ENCODE measurements at places on chromosomes 6 and 20.

GRCh38 chr6:45416700-45417099, 39.0 kb upstream of the SUPT3H start:
- DNase-seq: no peak

DNA sequence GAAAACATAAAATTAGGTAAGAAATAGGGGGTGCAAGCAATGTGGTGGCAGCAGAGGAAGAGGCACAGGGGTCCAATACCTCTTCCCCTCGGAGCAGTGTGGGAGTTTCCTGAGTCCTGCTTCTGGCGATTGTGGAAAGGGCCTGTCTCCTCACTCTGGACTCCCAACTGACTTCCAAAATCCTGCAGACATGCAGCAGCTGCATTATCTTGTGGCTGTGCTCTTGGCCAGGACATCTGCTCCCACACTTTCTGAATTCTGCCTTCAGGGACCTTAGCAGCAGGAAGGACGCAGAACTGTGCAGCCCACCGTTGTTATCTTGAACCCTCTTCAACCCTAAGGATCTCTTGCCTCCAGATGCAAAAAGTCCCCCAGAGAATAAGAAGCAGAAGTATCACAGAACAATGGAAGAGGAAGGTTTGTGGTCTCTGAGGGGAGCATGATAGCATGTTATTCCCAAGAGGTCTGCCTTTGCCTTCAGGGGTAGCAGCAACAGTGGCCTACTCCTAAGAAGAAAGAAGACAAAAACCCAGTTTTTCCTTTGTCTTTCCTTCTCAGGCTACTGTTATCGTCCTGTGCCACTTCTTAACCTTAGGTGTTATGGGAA, 102.5 kb upstream of the EMILIN3 start:
- DNase-seq: no peak

DNA sequence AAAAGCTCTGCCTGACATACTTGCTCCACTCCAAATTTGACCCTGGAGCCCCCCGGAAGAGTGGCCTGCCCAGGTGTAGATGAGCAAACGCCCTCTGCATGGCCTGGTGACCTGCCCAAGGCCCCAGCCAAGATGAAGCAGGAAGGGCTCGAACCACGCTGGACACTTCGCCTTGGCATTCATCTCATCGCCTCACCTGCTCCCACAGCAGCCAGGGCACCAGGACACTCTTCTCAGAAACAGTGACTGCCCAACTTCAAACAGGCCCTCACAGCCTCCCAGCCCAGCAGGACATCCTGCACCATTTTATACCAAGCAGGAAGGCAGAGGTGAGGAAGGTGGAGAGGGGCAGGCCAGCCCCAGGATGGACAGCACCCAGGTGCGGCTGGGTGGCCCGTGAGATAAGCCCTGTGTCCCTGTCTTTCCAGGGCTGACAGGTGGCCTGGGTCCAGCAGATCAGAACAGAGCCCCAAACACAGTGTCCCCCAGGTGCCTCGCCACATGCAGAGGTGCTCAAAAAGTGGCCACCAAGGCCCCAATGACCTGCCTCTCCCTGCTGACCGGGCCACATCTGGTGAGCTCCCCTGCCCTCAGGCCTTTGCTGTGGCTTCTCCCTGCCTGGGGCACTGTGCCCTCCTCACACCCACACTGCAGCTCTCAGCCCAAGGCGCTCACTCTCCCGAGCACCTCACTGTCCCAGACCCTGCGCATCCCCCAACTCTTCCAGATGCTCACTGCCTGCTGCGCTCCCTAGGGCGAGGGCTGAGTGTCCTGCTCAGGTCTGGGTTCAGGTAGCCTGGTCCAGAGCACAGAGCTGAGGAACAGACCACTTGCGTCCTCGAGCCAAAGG, 7.2 kb downstream of the ACSS1 start:
- DNase-seq: no peak

- DNase-seq: no peak
Observed at GRCh38 chr20:44483112-44483511, 7.4 kb downstream of the TTPAL start.

DNA sequence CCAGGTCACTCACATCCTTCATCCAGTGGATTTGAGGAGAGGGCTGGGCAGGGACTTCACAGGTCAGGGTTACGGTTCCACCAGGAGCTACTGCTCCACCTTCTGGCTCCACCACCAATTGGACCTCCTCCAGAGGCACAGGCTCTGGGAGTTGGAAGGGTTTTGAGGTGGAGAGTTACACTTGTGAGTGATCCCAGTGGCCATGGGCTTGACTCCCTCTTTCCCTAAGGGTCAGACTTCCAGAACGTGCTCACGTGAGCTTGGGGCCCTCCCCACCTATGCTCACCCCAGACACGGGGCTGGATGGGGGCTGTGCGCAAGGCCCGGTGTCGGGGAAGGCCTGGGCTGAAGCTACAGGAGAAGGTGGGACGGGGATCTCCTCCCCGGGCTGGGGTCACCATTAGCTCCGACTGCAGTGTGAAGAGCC, 1.5 kb downstream of the AGER start:
- DNase-seq: no peak

DNA sequence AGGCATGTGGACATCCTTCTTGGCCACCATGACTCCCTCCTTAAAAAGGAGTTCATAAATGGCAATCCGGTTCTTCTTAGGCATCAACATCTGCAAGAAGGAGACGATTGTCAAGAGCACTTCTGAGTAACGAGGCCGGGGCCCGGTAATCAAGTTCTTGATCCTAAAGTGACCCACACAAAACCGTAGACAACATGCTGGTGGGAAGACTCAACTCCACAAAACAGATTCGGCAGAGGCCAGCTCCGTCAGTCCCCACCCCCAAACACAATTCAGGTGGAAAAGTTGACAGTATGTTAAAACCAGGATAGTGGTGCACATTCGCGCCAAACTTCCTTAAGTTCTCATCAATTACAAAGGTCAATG, 754 bp downstream of the RPS10 start:
- DNase-seq: no peak

DNA sequence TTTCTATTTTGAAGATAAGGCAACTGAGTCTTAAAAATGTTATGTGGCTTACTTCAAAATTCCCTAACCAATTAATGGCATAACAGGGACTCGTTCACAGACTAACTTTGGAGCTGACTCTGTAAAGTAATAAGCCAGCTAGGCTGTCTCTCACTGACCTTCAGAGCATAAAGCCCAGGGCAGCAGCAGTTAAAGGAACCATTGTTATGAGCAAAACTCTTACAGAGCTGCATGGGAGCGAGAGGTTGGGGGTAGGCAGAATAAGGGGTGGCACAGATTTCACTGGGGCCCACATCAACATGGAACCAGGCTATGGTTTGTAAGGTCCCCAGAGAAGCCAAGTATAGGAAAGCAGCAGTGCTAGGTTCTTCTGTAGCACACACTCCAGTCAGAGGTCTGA, 637.8 kb downstream of the RFPL4B start:
- DNase-seq: no peak

DNA sequence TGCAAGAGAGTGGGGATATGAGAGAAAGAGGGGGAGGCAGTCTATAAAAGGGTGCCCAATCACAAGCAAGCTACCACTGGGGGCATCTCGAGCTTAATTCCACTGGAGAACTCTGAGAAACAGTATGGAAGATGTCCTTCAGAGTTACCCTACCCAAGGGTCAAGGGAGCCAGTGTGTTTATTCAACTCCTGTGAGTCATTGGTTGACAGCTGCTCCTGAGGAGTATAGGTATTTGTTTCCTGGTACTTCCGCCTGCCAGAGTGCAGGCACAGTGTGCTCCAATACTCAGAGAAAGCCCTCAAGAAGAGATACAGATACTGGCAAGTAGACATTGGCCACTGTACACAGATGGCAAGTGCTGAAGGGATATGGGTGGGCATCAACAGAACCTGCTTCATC, 49.5 kb downstream of the ARHGAP40 start:
- no peak for DNase-seq

DNA sequence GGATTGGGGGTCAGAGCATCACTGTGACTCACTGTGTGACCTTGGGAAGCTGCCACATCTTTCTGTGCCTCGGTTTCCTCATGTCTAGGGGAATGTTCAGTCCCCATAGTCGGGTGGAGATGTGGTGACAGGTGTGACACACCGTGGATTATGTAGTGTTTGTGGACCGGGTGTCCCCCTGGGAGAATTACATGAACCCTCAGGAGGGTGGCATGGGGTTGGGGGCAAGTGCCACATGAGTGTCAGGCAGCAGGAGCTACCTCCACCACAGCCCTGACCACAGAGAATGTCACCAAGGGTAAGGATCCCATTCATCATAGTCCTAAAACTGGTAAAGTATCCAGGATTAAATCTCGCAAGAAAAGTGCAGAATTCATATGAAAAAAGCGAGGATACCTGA, 23.2 kb downstream of the SUN5 start:
- DNase-seq: no peak

GRCh38 chr20:19712721-19713260, 45.3 kb upstream of the RIN2 start:
- no peak for DNase-seq

- no peak for DNase-seq
Observed at GRCh38 chr6:6616656-6617055, 28.1 kb downstream of the LY86 start.

- DNase-seq: no peak
Observed at GRCh38 chr6:42236682-42237473, 19.2 kb upstream of the MRPS10 start.

DNA sequence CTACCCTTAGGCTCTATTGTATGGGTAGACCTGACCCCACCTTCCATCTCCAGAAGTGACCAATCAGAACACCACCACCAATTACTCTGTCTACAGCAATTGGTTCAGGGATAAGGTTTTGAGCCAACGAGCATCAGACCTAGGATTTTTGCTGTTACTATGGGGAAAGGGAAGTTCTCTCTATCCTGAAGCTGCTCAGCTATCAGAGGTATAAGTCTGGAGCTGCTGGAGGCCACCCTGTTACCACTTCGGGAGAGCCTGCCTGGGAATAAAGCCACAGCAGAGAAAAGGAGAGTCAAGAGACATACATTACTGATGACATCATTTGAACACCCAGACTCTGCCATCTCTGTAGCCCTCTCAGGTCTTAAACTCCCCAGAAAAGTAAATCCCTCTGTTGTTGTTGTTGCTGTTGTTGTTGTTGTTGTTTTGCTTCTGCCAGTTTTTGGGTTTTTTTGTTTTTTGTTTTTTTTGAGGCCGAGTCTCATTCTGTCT, 94.5 kb downstream of the PREX1 start:
- DNase-seq: no peak

DNA sequence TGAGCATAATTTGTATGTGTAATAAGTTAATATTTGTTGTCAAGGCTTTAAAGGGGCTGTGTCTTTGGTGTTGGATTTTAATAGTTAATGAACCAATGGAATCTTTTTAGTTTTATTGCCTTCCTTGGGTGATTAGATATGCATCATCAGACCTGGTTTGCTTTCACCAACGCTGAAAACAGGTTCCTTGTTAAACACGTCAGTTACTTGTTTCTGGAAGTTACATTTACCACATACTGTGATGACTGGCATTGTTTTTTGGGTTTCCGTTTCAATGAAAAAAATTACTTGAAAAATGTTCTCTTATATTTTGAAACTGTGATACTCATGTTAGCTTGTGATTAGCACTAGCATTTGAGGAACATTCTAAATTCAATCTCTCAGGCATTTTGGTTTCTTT, 58.6 kb upstream of the RNF144B start:
- no peak for DNase-seq

DNA sequence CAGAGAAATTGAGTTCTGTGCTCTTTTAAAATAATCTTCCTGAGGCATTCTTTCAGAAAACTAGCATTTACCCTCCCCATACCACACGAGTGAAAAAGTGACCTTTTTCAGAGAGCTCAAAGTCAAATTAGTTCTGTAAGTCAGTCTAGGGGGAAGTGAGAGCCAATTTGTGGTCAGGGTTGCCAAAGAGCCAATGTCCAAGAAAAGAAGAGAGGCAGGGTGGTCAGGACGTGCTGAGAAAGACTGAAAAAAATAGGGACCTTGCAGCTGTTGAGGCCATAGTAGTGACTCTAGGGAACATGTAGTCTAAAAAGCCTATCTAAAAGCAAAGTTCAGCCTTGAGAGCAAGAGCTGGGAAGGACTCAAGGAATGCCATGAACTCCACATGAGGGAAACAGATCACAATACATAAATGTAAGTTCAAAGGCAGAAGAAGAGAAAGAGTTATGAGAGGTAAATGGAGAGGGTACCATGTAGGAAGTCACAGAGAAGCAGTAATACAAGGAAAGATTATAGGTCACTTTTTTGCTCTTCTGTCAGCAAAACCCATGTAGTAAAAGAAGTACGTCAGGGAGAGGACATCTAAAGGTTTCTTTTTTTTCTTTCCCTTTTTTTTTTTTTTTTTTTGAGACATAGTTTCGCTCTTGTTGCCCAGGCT, 565.1 kb upstream of the FLRT3 start:
- DNase-seq: no peak

DNA sequence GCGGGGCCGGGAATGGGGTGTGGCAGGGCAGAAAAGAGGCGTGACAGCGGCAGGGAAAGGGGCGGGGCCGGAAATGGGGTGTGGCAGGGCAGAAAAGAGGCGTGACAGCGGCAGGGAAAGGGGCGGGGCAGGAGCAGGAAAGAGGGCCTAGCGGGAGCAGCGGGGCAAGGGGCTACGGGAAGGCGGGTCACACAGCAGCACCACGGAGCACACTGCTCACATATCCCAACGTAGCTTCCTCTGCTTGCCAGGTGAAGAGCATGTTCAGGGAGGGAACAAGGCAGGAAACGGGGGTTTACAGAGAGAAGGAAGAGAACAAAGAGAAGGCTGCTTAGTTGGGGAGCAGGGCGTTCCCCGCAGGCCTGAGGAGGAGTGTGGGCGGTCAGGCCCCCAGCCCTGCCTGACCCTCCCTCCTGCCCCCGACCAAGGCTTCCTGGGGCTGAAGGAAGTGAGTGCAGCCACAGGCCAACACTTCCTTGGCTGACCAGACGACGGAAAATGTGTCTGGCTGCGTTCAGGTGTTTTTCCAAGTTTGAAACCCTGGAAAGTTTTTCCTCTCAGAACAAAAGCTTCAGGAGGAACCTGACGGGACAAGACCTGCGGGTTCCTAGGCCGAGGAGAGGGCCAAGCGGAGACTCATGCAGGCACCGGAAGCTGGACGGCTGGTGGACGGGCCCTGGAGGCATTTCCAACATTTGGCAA, 13.8 kb downstream of the UCKL1 start:
- no peak for DNase-seq

GRCh38 chr6:84332139-84333034, 104.9 kb upstream of the CEP162 start:
- DNase-seq: no peak

DNA sequence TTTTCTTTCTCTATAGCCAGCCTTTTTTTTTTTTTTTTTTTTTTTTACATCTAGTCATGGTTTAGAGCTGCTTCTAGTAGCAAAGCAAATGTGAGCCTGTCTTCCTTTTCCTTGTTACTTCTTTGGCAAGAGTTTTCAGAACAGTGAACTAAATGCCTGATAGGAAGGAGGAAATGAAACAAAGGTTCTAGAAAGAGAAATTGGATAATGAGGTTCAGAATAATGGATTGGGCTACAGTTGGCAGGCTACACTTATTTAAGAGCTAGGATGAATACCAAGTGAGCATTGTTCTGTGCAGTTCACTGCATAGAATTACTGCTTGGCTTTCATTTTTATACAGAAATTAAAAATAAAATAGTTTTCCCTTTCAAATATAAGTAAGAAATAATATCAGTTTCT, 78.6 kb downstream of the HIVEP1 start:
- DNase-seq: no peak

- DNase-seq: no peak
Observed at GRCh38 chr20:1002682-1003561, 811 bp upstream of the RSPO4 start.

- no peak for DNase-seq
Observed at GRCh38 chr20:63288581-63289251, 4.3 kb upstream of the COL20A1 start.

All from CMK (cell line).